NCI-H69 (cell line): ENCODE measurements at places on chromosomes 4 and X.
A peak's percentile ranks its signal among the peaks of the same experiment; 100 is the strongest.

DNA sequence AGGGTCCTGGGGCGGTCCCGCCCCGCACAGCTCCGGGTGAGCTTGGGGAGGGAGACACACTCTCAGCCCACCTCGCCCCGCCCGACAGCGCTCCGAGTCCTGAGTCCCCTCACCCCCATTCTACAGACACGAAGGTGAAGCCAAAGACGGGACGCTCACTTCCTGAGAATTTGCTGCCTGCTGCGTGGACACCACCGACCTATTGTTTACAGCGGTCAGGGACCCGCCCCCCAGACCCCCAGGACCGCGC is 796 bp upstream of the ZNF141 start:
- peak; percentile 52 for DNase-seq

DNA sequence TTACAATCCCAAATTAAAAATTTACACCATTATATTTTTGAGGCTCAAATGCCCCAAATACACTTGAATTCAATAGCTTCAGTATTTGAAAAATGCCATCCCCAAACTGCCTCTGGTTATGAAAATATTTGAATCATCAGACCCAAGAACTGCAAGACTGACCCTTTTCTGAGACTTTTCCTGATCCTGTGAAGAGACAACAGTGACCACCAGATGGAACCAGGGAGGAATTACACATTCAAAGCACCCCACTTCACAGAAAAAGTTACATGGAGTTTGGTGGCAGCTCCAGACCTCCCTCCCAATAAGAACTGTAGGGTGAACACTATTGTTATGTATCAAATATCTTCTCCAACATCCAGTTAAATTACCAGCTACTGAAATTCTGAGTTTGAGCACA is 44.0 kb upstream of the SCD5 start:
- DNase-seq = peak; percentile 8

DNA sequence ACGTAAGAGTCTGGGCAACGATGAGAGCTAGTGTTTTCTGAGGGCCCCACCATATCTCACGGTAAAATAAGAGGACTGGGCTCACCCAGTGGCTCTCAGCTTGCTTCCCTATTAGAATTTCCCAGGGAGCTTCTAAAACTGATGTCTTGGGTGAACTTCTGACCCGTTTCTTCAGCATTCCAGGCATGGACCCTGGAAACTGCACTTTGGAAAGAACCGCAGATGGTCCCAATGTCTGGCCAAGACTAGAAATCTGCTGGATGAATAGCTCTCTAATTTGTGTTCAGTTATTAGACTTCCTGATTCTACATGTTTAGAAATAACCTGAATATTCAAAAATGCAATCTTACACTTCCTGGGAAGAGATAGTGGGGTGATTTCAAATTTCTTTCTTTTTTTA is 127.8 kb downstream of the ANOS1 start:
- DNase-seq = no peak

DNA sequence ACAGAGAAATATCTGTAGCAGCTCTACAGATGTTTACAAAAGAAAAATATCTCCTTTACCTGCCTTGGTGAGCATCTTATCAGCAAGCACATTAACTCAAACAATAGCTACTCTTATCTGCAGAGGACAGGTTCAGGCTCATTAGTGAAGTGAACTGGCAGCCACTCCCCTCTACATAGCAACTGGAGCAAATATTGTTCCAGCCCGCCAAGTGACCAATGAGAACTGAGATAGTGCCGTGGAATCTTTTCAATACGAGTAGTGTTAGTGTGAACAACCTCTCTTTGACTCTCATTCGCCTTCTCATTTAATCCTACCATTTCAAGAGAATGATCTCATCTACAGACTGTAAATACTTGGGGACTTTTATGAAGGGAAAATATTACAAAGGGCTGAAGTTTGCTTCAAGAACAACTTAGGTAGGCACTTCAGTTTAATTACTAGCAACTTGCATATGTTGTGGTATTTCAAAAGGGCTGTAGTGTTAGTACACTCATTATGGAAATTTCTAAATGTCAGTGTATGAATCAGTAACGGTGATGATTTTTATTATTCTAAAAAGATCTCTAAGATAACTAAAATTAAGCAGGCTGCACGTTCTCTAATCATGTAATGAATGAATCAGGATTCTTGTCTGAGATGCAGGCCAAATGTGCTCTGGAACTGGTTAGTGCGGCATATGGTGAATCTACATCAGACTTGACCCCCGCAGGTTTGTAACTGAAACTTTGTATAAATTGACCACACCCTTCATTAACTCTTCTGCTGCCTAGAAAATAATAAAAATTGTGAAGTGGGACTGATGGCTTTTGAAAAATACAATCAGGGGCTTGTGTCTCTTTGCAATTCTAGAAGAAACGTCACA is 72.4 kb downstream of the PALLD start:
- peak; percentile 92 for DNase-seq

DNA sequence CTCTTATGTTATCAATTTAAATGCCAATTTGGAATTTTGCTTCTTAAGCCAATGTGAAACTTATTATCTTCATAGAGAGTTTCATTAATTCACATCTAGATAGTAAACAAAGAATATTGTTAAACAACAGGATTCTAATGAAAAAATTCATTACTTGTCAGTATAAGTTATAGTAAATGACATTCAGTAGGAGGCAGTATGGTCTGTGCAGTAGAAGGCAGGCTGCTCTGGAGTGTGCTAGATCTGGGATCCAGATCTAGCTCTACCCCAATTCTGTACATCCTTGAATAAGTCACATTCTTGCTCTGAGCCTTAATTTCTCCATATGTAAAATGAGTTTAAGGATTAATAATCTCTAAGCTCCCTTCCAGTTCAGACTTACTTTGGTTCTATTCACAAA is 202.7 kb upstream of the POU3F4 start:
- DNase-seq = no peak

DNA sequence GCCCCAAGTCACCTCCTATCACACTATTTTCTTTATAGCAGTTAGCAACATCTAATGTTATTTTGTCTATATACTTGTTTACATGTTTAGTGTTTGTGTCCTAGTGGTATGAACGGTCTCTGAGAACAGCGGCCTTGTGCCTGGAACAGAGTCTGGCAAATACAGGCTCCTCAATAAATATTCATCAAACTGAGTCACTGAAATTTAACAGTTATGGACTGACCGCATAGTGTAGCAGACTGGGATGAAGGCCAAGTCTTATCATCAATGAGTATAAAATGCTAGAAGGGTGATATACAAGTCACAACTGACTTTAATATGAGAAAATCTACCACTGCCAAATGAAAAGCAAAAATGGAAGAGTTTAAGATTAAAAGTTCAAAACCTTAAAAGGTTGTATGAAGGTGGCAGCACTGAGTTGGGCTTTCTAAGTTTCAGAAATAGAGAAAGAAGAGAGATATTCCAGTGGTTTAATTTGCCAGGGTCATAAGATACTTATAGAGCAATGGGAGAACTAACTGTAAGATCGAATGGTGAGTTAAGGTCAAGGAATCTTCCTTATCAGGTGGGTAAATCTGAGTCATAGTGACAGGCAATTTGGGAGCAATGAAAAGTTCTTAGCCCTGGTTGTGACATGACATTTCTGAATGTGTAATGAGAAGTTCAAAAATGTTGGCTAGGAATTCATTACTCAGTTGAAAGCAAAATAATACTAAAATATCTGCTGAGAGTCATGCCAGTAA is 34.9 kb downstream of the ELOVL6 start:
- no peak for DNase-seq

- peak; percentile 87 for DNase-seq
These were observed 229.3 kb downstream of the ANKRD50 start for GRCh38 chr4:124483048-124483906.

DNA sequence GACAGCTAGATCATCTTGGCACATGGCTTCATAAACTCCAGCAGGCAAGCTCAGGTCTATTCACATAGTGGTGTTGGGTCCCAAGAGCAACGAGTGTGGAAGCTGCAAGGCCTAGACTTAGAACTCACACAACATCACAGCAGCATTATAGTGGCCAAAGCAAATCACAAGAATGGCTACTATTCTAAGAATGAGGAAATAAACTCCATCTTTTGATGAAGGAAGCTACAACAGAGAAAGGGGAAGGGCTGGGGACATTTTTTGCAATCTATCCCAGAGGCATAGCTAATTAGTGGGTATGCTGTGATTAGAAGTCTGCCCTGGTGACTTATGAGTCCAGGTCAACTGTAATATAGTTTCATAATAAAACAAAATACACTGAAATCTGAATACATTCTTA is 42.9 kb upstream of the TAB3 start:
- DNase-seq = no peak

DNA sequence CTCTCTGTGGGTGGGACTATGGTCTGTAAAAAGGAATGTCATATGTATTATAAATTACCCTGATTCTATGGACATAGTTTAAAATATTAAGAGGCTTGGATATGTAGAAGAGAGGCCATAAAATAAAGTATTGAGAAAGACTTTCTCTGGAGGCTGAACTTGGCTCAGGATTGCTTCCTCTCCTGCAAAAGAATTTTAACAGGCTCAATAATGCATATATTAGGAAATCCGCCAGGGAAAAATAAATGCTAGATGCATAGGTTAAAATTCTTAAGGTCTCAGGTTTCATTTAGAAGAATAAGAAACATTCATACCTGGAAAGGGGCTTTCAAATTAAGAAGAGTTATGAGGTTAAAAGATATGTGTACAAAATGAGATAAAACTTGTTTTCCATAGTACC is 424.3 kb downstream of the ARAP2 start:
- no peak for DNase-seq

DNA sequence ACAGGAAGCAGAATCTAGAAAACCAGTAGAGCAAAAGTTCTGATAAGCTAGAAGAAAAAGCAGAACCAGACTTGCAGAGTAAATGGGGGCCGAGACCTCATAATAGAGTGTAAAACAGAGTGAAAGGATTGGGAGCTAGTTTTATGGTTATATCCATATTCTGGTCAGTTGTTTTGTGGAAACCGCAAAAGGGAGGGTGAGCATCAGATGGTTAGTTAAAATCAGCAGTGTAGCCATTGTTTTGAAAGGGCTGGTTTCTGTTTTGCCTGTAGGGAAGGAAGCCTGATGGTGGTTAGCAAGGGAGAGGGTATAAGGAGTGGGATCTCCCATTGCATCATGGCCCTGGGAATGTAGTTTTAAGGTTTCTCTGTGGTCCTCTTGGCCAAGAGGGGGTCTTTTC is 17.2 kb upstream of the CCNI start:
- no peak for DNase-seq

DNA sequence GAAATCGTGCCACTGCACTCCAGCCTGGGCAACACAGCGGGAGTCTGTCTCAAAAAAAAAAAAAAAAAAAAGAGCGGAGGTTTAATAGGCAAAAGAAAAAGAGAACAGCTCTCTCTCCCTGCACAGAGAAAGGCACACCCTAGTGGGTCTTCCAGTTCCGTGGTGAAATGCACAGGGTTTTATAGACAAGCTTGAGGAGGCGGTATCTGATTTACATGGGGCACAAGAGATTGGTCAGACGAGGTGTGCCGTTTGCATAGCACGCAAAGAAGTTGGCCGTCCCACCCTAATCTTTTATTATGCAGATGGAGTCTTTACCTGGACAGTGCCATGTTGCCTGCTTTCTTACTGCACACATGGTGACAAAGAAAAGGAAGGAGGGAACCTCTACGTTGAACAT is 33.5 kb upstream of the REST start:
- DNase-seq = peak; percentile 1

DNA sequence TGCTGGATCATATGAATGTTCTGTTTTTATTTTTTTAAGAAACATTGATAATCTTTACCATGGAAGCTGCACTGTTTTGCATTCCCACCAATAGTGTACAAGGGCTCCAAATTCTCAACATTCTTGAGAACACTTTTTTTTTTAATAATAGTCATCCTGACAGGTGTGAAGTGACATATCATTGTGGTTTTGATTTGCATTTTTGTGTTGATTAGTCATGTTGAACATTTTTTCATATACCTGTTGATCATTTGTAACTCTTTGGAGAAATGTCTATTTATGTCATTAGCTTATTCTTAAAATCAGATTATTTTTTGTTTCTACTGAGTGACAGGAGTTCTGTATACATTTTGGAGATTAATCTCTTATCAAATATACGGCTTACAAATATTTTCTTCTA is 408.5 kb downstream of the GLUD2 start:
- no peak for DNase-seq

DNA sequence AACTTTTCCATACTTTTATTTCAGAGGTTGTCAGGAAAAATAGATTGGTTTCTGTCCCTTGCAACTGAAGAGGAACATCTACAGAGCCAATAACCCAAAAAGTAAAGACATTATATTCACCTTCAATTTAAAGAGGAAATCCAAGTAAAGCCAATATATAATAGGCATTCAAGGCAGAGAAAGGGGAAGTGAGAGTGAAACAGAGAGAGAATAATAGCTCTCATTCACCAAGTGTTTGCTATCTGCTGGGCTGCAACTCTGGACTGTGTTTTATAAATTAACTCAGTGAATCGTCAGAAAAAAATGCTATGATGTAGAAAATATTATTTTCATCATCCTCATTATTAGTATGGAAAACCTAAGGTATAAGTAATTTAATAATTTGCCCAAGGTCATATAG is 448.5 kb downstream of the TRAM1L1 start:
- no peak for DNase-seq

DNA sequence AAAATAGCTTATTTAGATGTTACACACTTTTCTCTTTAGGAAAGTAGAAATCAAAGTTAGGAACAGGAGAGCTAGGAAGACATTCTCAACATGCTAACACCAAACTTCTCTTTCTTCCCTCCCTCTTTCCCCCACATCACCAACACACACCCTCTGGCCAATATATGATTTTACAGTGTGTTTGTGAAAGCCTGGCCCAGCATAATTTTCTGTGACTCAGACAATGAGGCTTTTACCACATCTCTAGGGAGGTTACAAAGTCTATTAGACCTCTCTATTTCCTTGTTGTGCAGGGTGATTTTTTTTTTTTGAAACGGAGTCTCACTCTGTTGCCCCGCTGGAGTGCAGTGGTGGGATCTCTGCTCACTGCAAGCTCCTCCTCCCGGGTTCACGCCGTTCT is 189.9 kb downstream of the AASDH start:
- DNase-seq = no peak

DNA sequence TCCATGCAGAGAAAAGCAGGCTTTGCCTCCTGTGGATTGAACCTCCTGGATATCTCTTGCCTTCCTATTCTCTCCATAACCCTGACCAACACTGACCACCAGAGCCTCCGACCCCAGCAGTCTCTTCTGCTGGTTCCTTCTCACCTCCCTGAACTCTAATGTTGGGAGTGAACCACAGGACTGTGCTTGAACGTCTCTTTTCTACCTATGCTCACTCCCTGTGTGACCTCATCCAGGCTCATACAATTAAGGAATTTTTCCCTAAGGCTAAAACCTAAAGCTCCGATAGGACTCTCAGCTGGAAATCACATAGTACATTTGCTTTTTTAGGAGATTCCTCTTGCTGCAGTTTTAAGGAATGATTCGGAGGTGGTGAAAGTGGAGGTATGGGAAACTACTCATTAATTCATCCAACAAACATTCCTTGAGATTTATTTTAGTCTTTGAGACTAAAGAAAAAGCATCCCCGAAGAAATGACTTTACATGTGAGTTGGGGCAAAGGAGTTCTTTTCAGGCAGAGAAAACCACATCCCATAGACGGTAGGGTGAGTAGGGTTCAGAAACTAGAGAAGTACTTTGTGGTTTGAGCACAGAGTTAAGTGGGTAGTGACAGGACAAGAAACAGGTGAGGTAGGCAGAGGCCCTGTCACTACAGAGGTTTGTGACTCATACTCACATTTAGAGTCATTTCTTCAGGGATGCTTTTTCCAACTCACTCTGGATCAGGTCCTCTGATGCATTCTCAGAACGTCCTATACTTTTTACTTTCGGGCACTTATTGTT is 30.8 kb downstream of the NDNF start:
- no peak for DNase-seq
